ENCODE measurements at places on chromosomes 11 and 22. TPM values are rescaled to one million over a fixed set of nuclear protein-coding genes. Genes with fewer than 3 reads are reported as not detected.

Gene OR51B4
- not detected for total RNA-seq

GRCh38 chr11:114846416-114846791 is 168.1 kb downstream of the NXPE2 start:
- no peak for DNase-seq

DNA sequence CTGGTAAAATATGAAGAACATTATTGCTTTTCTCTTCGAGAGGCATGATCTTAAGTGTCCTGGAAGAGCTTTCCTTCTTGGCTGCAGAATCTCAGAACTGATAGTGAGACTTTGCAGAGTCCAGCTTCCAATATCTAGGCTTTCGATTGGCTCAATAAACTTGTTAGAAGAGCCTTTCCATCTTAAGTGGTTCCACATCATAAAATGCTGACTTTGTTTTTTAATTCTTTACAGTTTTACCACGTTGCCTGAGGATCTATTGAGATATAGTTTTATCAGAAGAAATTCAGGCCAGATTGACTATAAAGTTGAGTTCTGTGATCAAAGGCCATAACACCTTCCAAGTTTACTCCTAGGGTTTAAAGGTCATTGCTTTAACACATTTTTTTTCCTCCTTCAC is 15.6 kb upstream of the DNAJB7 start:
- no peak for DNase-seq

GRCh38 chr11:64064374-64065140 is 28.8 kb downstream of the FLRT1 start:
- DNase-seq: no peak

GRCh38 chr11:74638869-74639268 is 46.5 kb downstream of the POLD3 start:
- no peak for DNase-seq

- peak; percentile 36 for DNase-seq
Measured at GRCh38 chr11:72643547-72643946, 30.7 kb downstream of the PDE2A start.

Gene KCNE3
- total RNA-seq: 4.6 TPM

DNA sequence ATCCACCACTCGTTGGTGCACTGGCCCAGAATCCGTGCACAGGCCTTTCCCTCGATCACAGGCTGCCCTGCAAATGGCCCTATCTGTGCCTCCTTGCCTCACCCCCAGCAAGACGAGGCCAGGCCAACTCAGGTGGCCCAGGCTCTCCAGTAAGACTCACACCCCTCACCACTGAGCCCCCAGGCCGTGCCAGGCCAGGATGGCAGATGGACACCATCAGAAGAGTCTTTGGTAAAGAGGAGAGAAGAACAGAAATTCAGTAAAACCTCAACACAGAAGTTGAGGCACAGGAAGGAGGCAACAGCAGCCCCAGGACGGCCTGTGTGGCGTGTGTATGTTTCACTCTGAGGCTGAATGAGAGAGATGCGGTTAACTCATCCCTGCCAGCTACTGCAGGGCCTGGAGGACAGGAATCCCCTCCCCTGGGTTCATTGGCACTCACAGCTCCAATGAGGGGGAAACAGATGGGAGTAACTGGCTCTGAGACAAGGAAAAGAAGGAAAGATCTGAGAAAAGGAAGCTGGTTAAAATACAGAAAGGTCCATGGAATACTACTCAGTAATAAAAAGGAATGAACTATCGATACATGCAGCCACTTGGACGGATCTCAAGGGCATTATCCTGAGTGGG is 54.1 kb upstream of the WNT11 start:
- DNase-seq: no peak

Gene APOL4
- total RNA-seq: 0.54 TPM

- no peak for DNase-seq
Measured at GRCh38 chr11:63793161-63793560, 20.1 kb upstream of the SPINDOC start.

- DNase-seq: no peak
Measured at GRCh38 chr11:34203377-34203871, 98.0 kb downstream of the NAT10 start.

DNA sequence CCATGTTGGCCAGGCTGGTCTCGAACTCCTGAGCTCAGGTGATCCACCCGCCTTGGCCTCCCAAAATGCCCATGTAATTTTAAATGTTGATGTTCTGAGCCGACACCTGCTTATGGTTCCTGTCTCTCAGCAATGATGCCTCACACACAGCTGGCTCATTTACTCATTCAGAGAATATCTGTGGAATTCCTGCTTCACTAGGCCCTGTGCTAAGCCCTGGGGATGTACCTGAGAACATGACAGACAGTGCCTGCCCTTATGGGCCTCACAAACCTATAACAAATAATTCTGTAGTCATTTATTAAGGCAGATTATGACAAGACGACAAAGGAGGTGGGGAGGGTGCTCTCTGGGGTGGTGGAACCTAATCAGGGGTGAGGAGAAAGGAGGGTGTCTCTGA is 93.7 kb downstream of the PRR5L start:
- DNase-seq: no peak

- peak; percentile 44 for DNase-seq
Measured at GRCh38 chr11:58963551-58964104, 24.3 kb downstream of the GLYATL1 start.

Gene DGCR6
- total RNA-seq: 3.0 TPM

DNA sequence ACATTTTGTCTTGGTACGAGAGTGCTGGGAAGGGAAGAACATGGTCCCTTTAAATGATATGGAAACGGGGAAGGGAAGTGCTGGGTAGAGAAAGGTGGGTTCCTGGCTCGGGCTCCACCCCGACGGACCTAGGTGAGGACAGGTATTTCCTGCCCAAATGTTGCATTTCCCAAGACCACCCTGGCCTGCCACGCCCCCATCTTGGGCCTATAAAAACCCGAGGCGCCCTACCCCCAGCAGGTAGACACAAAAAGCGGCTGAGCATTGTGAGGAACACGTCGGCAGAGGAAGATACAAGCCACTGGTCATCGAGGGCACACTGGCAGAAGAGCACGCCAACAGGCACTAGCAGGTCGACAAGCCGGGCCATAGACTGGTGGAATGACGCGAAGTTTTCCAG is 99.4 kb downstream of the AASDHPPT start:
- peak; percentile 85 for DNase-seq

- DNase-seq: no peak
Measured at GRCh38 chr11:47905358-47906059, 57.4 kb upstream of the NUP160 start.

GRCh38 chr11:24134879-24135589 is 361.8 kb upstream of the LUZP2 start:
- no peak for DNase-seq

DNA sequence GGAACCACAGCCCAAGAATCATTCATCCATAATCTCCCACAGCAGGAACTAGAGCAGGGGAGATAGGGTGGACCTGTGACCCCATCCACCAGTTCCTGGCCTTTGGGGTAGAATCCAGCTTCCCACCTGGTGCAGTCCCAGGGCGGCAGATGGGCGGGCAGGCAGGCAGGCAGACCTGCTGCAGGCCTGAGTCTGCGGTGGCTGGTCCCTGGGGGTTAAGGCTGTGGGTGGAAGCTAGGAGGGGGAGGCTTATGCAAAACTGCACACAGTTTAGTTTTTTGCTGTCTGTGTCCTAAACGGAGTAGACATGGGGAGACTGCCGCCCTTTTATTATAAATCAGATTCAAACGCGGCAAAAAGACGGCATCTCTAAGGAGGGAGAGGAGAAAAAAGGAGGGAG is 4.5 kb upstream of the NEFH start:
- no peak for DNase-seq

Gene GDPD4
- not detected for total RNA-seq

DNA sequence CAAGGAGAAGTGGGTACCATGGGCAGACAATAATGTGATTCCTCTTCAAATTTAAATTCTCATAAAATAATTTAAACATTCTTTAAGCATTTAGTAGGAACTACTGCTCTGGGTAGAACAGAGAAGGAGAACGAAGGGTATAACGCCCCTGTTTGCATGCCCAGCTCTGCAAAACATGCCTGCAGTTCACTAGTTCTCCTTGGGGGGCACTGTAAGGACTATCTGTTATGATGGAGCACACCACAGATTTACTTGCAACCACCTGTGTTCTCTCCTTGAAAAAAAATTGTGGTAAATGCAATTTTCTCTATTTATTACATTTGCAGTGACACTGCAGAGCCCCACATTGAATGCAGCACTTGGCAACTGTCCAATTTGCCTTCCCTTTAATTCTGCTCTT is 100.3 kb downstream of the GUCY1A2 start:
- no peak for DNase-seq

Gene NXPE1
- total RNA-seq: not detected

Gene C11orf71
- total RNA-seq: 4.7 TPM

Gene KBTBD4
- total RNA-seq: 7.8 TPM

Gene OR52H1
- total RNA-seq: not detected

DNA sequence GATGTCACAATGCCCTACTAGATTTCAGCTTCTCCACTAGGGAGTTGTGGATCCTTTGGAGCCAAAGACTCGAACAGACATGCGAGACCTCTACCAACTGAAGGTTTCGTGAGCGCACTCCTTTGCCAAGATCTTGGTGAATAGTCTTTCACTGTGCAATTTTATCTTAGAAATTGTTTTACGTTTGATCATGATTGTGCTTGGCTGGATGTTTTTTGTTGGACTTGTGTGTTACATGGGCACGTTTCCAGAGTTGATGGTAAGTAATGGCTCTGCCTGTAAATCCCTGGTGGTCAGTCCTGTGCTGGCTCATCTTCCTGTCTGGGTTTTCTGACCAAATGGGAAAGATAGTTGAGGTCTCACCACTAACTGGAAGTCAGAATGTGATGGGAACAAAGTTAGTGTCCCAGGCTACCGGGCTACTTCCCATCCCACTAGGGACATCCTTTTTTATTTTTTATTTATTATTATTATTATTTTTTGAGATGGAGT is at the start of gene MISFA:
Gene MISFA (plus strand): TSS at position 51 of the 492 bp plus-strand sequence. CDS start 140 bp downstream, at position 191.
- no peak for DNase-seq

Gene CRYBA4
- total RNA-seq: 0.19 TPM

DNA sequence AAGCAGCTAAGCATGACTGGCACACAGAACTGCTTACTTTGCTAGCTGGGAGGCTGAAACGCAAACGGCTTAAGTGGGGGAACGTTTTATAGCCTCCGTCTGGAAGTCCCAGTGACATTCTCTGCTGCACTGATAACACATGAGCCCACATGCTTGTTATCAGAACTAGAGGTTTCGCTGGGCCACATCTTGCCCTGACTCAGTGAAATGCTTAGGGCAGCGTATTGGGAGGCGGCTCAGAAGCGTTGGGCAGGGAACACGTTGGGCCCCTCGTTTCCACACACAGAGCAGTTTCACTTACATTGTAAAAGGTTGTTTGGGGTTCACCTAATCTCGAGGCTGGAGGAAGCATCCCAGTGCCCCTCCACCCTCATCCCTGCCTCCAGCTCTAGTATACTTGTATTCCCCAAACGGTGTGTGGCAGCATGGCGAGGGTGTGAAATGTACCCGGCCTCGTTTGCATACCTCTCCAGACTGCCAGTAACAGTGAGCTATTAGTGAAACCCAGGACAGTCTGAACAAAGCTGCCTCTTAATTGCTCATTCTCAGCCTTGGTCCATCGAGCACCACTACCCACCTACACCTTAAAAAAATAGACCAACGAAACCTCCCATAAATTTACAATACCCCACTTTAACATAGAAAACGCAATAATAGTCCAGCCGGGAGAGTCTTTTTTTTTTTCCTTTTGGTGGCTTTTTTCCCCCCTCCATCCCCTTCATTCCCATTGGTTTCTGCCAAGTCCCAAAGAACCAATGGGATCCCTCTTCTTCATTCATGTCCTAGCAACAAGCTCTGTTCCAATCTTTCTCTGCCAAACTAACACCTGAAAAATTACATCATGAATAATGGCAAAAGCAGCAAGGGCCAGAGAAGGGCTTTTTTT is 218.8 kb upstream of the SORL1-AS1 start:
- no peak for DNase-seq

Measured in pancreas (tissue), 10 donors.